ENCODE measurements at places on chromosomes 1 and 21. TPM values are rescaled to one million over a fixed set of nuclear protein-coding genes. Genes with fewer than 3 reads are reported as not detected.

The KCNJ9 gene
- not detected for total RNA-seq

The NBPF9 gene
- total RNA-seq, result 44.5 TPM

The TMEM52 gene
- total RNA-seq, result 0.55 TPM

The MPC2 gene
- 30.8 TPM for total RNA-seq

- no peak overlapping the region for H3K27ac ChIP-seq
- no peak for DNase-seq
- no peaks in the 10 kb centered on the region for H3K36me3 ChIP-seq
- H3K4me1 ChIP-seq, result peaks cover 6% of the 10 kb centered on the region
- no peak overlapping the region for H3K4me3 ChIP-seq
Measured at GRCh38 chr1:147585640-147586383, 44.5 kb downstream of the BCL9 start.

DNA sequence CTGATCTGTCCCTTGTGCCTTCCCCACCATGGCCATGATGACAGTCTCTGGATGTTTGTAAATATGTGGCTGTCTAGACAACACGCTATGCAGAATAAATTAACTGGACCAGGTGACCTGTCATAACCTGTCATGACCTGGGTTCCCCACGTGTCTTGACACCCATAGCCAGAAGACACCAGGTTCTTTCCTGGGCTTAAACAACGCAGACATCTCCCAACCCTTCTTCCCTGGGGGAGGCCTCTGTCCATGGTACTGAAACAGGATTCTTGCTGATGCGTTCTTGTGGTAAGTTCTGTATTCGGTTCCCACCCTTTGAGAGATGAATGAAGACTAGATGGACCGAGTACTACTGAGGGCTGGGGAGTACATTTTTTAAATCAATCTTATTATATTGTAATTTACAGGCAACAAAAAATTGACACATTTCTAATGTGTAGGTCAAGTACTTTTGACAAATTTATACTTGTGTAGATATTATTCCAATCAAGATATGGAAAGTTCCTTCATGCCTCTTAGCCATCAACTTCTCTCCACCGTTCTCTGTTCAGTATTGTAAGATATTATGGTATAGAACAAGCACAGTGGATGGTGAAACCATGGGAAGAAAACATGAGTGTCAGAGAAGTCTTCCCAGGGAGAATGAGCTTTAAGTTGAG, 738.8 kb downstream of the PTPRU start:
- no peak overlapping the region for H3K27ac ChIP-seq
- no peaks in the 10 kb centered on the region for H3K36me3 ChIP-seq
- no peak for DNase-seq
- H3K4me3 ChIP-seq, result no peak overlapping the region
- H3K27me3 ChIP-seq, result no peaks in the 10 kb centered on the region

DNA sequence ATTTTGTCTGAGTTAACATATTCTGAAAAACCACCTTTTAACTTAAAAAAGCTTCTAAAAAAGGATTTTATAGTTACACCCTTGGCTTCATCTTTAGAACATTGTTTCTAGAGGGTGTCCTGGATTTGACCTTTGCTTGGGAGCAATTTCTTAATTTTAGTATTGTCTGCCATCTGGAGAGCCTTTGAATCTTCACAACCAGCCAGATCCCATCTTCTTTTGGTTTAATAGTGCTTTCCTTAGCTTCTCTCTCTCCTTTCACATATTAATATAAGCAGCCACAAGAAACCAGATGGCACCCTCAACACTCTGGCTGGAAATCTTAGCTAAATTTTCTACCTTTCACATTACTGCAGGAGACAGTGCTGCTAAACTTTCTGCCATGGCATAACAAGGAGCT, 76.5 kb upstream of the TSPAN2 start:
- H3K4me1 ChIP-seq, result no peaks in the 10 kb centered on the region
- H3K36me3 ChIP-seq, result no peaks in the 10 kb centered on the region
- H3K27me3 ChIP-seq, result no peaks in the 10 kb centered on the region
- DNase-seq, result no peak
- no peak overlapping the region for H3K4me3 ChIP-seq

DNA sequence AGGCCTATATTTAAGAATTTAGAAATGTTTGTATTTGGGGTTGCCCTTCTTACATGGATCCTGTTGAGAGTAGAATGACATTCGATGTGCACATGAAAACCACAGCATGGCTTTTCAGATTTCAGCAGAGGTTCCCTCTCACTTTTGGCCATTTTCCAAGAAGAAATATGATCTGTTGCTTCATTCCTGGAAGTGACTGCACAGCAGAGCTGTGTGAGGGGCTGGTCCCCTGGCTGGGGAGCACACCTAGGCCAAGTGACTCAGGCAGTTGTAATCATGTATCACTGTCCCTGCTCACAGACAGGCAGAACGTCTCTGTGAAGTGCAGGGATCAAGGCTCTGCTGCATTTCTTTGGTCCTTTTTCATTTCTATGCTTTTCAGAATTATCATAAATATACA, 32.3 kb downstream of the AGT start:
- no peak overlapping the region for H3K4me3 ChIP-seq
- no peaks in the 10 kb centered on the region for H3K27me3 ChIP-seq
- H3K36me3 ChIP-seq, result peaks cover 54% of the 10 kb centered on the region
- H3K4me1 ChIP-seq, result no peaks in the 10 kb centered on the region

DNA sequence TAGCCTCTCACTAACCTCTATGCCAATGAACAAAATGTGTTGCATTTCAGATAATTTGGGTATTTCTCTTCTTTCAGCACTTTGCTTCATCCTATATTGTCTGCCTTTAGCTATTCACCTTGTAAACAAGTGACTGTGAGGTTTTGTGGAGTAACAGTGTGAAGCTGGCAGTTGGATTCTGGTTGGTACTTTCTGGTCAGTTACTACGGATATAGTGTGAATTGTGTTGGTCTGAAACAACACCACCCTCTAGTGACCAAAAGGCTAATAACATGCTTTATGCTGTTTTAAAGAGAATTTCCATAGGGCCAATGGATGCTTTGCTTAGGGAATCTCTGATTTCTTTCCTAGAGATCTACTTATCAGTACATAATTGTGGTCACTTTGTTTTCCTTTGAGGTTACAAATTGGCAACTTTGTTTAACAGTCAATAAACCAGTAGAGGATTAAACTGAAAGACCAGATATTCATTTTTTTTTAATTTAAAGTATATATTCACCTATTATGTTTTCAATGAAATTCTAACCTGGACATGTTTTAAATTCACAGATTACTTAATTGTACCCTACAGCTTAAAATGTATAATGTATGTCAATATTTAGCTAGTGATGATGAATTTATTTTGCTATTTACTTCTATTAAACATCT, 2.5 kb upstream of the PTGER3 start:
- no peak overlapping the region for H3K27ac ChIP-seq
- no peak overlapping the region for H3K4me3 ChIP-seq
- peaks cover 30% of the 10 kb centered on the region for H3K27me3 ChIP-seq
- no peaks in the 10 kb centered on the region for H3K36me3 ChIP-seq

DNA sequence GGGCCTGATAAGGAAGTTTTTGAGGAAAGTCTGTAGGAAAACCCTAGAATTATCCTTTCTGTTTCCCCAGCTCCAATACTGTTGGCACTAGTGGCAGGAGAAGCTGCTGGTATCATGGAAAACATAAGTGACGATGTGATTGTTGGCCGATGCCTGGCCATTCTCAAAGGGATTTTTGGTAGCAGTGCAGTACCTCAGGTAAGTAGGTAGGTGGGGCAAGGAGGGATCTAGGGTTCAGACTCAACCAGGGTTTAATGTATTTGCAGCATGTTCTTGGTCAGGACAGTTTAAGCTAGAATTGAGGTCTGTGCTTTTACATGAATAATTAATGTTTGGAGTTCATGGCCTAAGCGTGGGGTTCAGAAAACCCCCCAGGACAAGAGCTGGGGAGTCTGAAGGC, 62.1 kb downstream of the KDM1A start:
- peaks cover 56% of the 10 kb centered on the region for H3K36me3 ChIP-seq
- no peak overlapping the region for H3K4me3 ChIP-seq
- no peaks in the 10 kb centered on the region for H3K4me1 ChIP-seq
- DNase-seq, result no peak

- no peak overlapping the region for H3K27ac ChIP-seq
- no peaks in the 10 kb centered on the region for H3K27me3 ChIP-seq
- no peak for DNase-seq
Measured at GRCh38 chr21:45817345-45817744, 164.2 kb upstream of the COL6A1 start.
